ENCODE measurements at places on chromosomes 16 and 17.
A peak's percentile ranks its signal among the peaks of the same experiment; 100 is the strongest.

GRCh38 chr16:83722456-83723183, 85.2 kb upstream of the HSBP1 start:
- DNase-seq, result no peak

DNA sequence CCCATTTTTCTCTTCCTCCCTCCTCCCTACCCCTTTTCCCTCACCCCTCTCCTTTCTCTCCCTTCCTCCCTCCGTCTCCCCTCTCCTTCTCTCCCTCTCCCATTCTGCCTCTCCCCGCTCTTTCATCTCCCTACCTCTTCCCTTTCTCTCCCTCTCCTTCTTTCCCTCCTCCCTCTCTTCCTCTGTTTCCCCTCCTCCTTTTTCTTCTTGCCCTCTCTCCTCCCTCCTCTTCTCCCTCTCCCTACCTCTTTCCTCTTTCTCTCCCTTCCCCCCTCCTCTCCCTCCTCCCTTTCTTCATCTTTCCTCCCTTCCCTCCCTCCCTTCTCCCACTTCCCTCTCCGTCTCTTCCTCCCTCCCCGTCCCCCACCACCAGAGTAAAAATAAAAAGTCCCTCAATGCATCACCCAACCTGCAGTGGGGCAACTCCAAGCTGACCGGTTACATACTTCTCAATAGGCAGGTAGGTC, 10.4 kb downstream of the CHD9NB start:
- no peak for DNase-seq

- DNase-seq, result no peak
Measured at GRCh38 chr17:28878981-28879380, 18.6 kb downstream of the FLOT2 start.

DNA sequence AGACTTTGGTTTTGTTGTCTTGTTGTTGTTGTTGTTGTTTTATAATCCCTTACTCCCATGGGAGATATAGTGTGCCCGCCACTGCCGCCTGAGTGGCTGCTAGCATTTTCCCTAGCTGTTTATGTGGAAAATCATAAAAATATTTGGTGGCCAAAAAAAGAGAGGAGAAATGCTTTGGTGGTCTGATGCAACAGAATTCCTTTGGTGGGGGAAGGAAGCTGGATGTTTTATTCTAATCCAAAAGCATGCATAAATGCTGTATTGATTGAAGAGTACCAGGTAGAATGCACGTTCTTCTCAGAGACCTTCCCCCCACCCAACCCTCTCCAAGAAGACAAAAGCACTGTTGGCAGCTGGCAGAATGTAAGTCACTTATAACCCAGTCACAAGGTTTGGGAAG, 93.2 kb downstream of the C17orf67 start:
- no peak for DNase-seq

DNA sequence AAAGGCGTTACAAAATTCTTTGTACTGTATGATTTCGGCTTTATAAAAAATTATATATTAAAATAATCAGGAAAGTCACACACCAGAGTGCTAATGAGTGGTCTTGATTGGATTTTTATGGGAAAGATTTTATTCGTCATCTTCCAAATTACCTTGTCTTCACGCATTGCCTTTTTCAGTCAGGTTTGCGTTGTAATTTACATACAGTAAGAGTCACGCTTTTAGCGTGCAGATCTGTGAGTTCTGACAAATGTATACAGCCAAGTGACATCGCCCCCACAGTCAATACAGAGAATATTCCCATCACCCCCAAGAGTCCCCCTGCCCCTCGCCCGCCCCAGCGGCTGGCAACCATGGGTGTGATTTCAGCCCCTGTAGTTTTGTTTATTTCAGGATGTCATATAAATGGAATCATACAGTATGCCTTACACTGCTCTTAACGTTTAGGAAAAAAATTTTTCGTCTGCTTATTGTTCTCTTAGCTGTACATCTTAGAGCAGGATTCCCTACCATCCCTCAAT, 157.7 kb downstream of the CMIP start:
- no peak for DNase-seq

GRCh38 chr16:50694206-50694605, 800 bp downstream of the NOD2 start:
- DNase-seq, result no peak

DNA sequence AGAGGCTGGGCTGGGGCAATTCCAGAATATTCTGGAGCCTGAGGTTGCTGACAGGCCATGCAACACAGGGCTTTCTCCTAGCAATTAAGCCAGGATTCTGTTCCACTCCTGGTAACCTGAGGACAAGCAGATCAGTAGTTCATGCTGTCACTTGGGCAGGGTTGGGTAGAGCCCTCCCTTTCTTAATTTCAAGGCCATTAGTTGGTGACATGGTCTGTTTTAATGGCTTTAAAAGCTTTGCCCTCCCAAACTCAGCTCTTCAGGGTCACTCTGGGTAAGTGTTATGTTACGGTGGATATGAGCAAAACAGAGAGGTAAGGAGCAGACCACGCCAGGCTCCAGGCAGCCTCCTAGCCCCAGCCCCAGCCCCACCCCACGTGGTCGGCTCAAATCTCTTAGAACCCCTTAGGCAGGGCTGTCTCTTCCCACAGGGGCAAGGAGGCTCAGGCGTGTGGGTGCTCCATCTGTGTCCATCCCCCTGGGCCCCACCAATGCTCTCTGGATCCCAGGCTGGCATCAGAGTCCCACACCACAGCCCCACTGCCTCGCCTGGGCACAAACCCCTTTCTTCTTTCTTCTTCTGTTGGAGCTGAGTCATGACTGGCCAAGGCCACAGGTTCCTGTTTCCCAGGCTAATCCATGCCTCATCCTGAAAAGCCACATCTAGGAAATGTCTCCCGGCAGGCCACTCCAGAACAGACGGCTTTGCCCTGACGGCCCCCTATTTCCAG, 27.5 kb downstream of the CEP295NL start:
- no peak for DNase-seq

- no peak for DNase-seq
Measured at GRCh38 chr17:42202696-42203095, 8.4 kb upstream of the GHDC start.

DNA sequence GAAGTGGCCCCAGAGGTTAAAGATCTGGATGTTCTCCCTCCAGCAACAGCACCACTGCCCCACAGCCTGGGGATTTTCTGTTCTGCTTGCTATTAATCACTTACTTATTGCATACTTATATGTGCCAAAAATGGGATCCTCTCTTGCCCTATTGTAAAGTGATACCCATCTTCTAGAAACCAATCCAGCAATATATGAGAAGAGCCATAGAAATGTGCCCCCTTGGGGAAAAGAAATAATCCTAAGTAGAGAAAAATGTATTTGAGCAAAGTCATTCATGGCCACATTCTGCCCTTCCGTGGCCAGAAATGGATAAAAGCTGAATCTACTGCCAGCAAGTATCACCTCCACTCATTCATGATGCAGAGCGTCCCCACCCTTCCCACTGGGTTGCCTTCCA, 20.9 kb downstream of the SOST start:
- DNase-seq, result no peak

GRCh38 chr17:75345514-75346167, 56.4 kb upstream of the SLC25A19 start:
- peak; percentile 22 for DNase-seq

GRCh38 chr16:49599281-49599680, 225.7 kb downstream of the C16orf78 start:
- no peak for DNase-seq

Measured in stimulated activated naive CD4-positive, alpha-beta T cell treated with Interleukin-2 at 50 U/mL for 16 hours (primary cell).